T-helper 1 cell treated with Interleukin-12 subunit alpha and Interleukin-12 subunit beta and Interleukin-4 antibody, amounts not matched to agents 30 ng/mL and 1 ng/mL, for 36 hours (primary cell): ENCODE measurements at places on chromosomes 12 and 14. TPM values are rescaled to one million over a fixed set of nuclear protein-coding genes. Genes with fewer than 3 reads are reported as not detected.

DDX54 gene
- total RNA-seq: 71.4 and 85.8 TPM in 2 replicates

PTGDR gene
- total RNA-seq: 0.56 TPM in 2 replicates

HSPB8 gene
- total RNA-seq: not detected in 2 replicates

SLCO1A2 gene
- 0.37 TPM in 1 of 2 replicates, not detected in the other for total RNA-seq

LRFN5 gene
- not detected in 2 replicates for total RNA-seq

GPR84 gene
- 2.4 and 3.5 TPM in 2 replicates for total RNA-seq

HOMEZ gene
- 11.9 and 13.6 TPM in 2 replicates for total RNA-seq

CCDC175 gene
- not detected in 2 replicates for total RNA-seq

TAS2R8 gene
- not detected in 2 replicates for total RNA-seq

DHRS4L2 gene
- total RNA-seq: 17.6 and 19.0 TPM in 2 replicates

MORN3 gene
- total RNA-seq: 2.4 and 2.7 TPM in 2 replicates

P2RX7 gene
- total RNA-seq: 12.0 and 14.5 TPM in 2 replicates

RFX4 gene
- not detected in 2 replicates for total RNA-seq

RTN1 gene
- not detected in 2 replicates for total RNA-seq

KRT76 gene
- total RNA-seq: not detected in 2 replicates

TCL1A gene
- not detected in 2 replicates for total RNA-seq

LTBP2 gene
- 0.07 and 0.83 TPM in 2 replicates for total RNA-seq

KIF5A gene
- 1.5 and 2.2 TPM in 2 replicates for total RNA-seq

AQP2 gene
- total RNA-seq: not detected in 2 replicates

FOXA1 gene
- total RNA-seq: not detected in 2 replicates

ABCB9 gene
- 4.9 and 7.1 TPM in 2 replicates for total RNA-seq

KRT77 gene
- not detected in 2 replicates for total RNA-seq

TECPR2 gene
- 13.3 and 14.1 TPM in 2 replicates for total RNA-seq

SLC16A7 gene
- 19.8 and 24.7 TPM in 2 replicates for total RNA-seq

CACNA2D4 gene
- total RNA-seq: 15.1 and 15.4 TPM in 2 replicates

HPD gene
- total RNA-seq: not detected in 2 replicates

G2E3 gene
- 31.6 and 34.3 TPM in 2 replicates for total RNA-seq

CD4 gene
- 274 and 279 TPM in 2 replicates for total RNA-seq

SRSF9 gene
- total RNA-seq: 182 and 184 TPM in 2 replicates
